ENCODE measurements at places on chromosomes 4 and X.

DNA sequence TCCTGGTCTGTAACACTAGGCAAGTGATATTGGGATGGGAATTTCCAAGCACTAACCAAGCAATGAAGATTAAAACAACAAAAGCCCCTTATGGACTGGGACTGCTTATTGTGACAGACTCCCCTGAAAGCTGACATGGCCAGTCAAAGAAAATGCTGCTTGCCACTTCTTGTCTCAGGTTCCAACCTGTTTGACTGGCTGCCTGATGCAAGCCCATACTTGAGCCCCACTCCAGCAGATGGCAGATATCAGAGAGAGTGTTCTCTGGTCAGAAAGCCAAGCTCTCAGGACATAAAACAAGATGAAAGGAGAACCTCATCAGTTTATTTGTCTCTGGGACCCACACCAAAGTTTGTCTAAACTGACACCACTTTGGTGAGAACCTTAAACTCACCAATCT is 15.5 kb upstream of the IGBP1 start:
- DNase-seq: no peak

GRCh38 chr4:149986917-149987316 is 91.3 kb upstream of the DCLK2 start:
- no peak for DNase-seq

DNA sequence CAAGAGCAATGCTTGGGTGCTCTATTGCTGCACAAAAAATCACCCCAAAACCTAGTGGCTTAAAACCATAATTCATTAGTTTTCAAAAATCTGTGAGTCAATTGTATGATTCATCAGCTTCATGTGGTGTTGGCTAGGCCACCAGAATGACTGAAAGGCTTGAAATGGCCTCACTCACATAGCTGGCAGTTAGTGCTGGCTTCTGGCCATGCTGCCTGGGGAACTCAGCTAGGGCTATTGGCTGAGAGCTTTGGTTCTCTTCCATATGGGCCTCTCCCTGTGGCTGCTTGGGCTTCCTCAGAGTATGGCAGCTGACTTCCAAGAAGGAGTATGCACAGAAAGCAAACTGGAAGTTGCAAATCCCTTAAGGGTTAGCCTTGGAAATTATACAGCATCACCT is 3.1 kb upstream of the MTMR1 start:
- DNase-seq: no peak

DNA sequence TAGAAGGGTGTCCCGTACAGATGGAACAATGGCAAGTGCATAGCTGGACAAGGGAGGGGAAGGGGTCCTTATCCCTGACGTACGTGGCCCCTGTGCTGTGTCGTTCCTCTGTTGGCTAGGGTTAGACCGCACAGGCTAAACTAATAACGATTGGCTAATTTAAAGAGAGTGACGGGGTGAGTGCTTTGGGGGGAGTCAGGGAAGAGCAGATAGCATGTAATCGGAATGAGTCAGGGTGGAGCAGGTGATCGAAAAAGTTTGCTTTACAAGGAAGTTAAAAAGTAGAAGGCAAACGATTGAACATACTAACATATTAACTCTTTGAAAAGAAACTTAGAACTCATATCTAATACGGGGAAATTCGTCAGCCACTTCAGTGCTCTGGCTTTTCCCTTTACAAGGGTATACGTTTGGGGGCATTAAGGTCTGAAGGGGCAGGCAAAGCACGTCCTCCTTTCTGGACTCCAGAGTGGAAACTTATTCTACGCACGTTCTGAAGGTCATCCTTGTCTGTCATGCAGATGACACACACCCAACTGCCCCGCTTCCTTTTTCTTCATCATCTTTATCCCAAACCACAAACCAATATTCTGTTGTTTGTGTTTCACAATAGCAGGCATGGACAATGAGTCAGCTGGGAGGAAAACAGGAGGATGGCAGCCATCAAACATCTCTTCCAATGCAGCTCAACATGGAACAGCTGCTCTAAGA is 10.2 kb upstream of the CRLF2 start:
- no peak for DNase-seq

- no peak for DNase-seq
Observed at GRCh38 chrX:133726642-133727041, 258.8 kb downstream of the GPC3 start.

GRCh38 chrX:68498044-68498507 is 775 bp upstream of the YIPF6 start:
- no peak for DNase-seq

DNA sequence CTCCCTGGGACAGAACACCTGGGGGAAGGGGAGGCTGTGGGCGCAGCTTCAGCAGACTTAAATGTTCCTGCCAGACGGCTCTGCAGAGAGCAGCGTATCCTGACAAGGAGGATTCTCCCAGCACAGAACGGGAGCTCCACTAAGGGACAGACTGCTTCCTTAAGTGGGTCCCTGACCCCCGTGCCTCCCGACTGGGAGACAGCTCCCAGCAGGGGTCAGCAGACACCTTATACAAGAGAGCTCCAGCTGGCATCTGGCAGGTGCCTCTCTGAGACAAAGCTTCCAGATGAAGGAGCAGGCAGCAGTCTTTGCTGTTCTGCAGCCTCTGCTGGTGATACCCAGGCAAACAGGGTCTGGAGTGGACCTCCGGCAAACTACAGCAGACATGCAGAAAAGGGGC is 44.5 kb upstream of the FAAH2 start:
- no peak for DNase-seq

DNA sequence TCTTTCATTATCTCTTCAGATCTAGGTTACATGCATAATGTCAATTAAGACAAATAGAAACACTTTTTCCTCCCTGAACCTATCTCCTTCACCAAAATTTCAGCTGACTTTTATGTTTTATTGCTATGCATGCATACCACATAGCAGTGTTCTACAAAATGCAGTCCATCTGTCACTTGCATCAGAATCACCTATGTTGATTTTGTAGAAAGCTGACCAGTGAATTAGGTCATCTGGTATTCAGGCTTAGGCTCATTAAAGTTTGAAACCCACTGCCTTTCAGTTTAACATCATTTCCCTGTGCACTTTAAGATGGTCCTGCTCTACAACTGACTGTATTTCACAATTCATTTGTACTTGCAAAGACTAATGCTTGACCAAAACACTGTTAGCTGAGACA is 277.9 kb downstream of the CFAP299 start:
- no peak for DNase-seq

DNA sequence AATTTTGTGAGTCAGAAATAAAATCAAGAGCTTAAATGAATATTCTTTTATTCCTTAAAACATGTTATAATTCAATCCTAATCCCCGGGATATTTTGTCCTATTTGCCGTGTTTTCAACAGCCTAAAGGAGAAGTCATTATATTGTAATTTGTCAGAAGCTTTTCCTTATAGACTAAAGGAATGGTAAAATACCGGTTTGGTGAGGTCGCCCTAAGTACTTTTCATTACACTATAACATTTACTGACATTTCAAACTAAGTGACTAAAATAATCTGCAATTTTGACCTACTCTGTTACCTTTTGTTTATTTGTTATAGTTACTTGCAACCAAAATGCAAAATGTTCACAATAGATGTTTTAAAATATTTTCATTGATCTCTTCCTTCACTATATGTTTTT is 8.8 kb downstream of the DCLK2 start:
- no peak for DNase-seq

DNA sequence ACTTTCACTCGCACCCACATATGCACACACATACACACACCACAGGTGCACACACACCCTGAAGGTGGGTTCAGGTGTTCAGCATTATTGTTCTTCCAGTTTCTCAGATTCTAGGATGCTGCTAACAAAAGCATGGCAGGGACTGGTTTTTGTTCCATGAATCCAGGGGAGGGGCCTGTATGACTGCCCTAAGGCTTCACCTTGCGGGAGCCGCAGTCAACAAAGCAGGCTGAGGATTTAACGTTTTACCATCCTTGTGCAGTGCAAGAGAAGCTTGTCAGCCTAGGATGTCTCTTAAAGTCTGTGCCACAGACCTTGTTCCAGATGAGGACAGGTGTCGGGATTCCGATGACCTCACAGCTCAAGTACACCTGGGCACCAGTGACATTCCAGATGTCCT is 61.8 kb downstream of the POLR2B start:
- DNase-seq: no peak

DNA sequence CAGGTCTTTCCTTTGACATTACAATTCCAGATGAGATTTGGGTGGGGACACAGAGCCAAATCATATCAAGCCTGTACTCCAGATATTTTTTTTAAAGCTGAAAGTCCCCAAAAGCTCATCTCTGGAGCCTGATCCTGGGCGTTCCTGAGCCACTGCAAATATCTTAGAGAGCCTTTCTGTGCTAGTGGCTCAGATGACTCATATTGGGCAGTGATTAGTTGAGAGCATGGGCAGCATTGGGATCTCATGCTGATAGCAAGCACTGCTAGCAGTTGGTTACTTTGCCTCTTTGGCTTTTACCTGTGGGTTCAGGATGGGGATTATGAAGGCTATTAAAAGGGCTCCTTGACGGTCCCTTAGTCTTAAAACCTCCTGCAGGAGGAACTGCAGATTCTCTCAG is 51.4 kb upstream of the SCRG1 start:
- DNase-seq: no peak

- no peak for DNase-seq
Observed at GRCh38 chr4:40265910-40266274, 69.1 kb downstream of the RHOH start.
